ENCODE measurements at places on chromosomes 11 and 22. TPM values are rescaled to one million over a fixed set of nuclear protein-coding genes. Genes with fewer than 3 reads are reported as not detected.

GRCh38 chr11:44561275-44561805 is 4.1 kb upstream of the CD82 start:
- no peaks in the 10 kb centered on the region for H3K36me3 ChIP-seq
- H3K27me3 ChIP-seq, result no peaks in the 10 kb centered on the region
- no peak overlapping the region for H3K4me3 ChIP-seq
- no peak for DNase-seq
- peaks cover 29% of the 10 kb centered on the region for H3K4me1 ChIP-seq

The NAALAD2 gene
- 0.21 TPM for polyA plus RNA-seq

GRCh38 chr22:36368359-36368983 is 19.3 kb downstream of the MYH9 start:
- peak overlapping the region; percentile 72 for H3K27ac ChIP-seq
- H3K36me3 ChIP-seq, result no peaks in the 10 kb centered on the region
- peaks cover 72% of the 10 kb centered on the region for H3K4me1 ChIP-seq
- H3K4me3 ChIP-seq, result no peak overlapping the region

DNA sequence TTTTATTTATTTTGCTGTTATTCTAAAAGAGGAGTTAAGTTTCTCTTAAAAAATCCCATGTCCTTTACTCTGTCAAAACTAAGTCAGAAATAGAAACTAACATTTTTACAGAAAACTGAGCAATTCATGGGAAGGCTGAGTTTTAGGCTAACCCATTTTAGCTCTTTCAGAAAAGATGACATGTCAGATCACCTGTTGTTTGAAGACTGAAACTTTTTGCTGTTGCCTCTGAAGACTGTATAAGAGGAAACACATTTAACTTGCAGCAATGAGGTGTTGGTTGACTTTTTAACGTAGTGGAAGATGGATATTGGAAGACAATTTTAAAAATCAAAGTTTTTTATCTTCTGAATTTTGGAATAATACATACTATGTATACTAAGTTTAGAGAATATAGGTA is 115.4 kb downstream of the METTL15 start:
- DNase-seq, result no peak
- no peak overlapping the region for H3K27ac ChIP-seq
- H3K27me3 ChIP-seq, result no peaks in the 10 kb centered on the region
- H3K4me3 ChIP-seq, result no peak overlapping the region
- H3K4me1 ChIP-seq, result no peaks in the 10 kb centered on the region

The FSHB gene
- polyA plus RNA-seq, result not detected

DNA sequence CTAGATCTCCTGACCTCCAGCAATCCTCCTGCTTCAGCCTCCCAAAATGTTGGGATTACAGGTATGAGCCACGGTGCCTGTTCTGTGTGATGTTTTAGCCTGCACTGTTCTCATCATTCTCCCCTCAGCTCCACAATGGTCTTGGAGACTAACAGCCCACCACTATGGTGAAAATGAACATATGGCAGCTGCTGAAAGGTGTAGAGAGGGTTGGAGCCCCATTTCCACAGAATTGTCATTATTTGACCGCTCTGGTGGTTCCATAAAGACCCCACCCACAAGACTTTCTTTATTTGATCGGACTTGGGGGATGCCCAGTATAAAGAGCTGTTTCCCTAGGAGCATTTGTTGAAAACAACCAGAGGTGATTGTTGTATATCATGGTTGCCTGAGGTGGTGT is 67.9 kb upstream of the SEPTIN5 start:
- H3K27me3 ChIP-seq, result no peaks in the 10 kb centered on the region
- H3K4me1 ChIP-seq, result no peaks in the 10 kb centered on the region
- H3K36me3 ChIP-seq, result no peaks in the 10 kb centered on the region
- DNase-seq, result no peak
- H3K4me3 ChIP-seq, result no peak overlapping the region

DNA sequence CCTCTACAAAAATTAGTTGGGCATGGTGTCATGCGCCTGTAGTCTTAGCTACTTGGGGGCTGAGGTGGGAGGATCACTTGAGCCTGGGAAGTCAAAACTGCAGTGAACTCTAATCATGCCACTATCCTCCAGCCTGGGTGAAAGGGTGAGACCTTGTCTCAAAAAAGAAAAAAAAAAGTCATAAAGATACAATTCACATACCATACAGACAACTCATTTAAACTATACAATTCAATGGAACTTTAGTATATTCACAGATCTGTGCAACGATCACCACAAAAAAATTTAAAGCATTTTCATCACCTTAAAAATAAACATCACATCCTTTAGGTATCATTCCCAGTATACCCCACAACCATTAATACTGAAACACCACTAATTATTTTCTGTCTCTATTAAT is 201.2 kb downstream of the PGR start:
- H3K4me3 ChIP-seq, result no peak overlapping the region
- DNase-seq, result no peak
- no peak overlapping the region for H3K27ac ChIP-seq
- no peaks in the 10 kb centered on the region for H3K27me3 ChIP-seq
- no peaks in the 10 kb centered on the region for H3K4me1 ChIP-seq

The ALDH3B1 gene
- polyA plus RNA-seq, result 3.6 TPM

DNA sequence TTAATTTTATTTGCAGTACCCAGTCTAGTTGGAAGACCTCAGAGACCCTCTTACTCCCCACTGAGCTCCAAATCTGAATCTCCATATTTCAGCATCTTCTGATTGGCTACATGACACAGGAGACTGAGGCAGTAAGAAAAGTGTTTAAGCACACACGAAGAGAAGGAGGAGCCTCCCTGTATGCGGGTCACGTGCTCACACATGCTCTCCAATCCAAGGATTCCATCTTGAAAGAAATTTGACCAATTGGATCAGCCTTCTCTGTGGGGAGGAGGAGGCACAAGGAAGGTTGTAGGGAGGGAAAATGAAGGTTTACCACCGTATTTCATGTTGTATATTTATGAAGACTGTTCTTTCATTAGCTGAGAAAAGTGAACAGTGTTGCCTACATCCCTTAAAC is 1.2 kb downstream of the OR6T1 start:
- H3K27me3 ChIP-seq, result no peaks in the 10 kb centered on the region
- no peaks in the 10 kb centered on the region for H3K36me3 ChIP-seq
- no peaks in the 10 kb centered on the region for H3K4me1 ChIP-seq
- DNase-seq, result no peak

DNA sequence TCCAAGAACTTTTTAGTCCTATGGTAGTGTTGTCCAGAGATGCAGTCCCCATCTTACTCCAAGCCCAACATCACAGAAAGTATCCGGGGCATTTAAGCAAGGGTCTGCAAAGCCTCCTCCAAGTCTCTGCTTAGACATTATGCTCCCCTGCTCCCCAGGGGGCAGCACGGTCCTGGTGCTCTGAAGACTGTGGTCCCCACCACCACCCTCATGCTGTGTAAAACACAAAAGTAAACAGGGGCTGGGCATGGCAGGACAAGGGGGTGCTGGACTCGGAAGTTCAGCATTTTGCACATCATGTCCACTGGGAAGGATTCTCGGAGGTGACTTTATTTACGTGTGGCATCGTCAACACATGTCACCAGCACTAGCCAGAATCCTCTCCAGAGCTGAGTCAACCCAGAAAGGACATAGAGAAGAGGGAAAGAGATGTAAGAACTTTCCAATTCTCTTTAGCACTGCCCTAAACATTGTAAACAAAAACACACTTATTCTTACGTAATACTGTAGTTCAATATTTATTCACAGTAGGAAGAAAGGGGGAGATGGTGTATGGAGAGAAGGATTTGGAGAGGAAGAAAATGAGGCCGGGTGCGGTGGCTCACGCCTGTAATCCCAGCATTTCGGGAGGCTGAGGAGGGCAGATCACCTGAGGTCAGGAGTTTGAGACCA is 37.7 kb downstream of the TCIRG1 start:
- DNase-seq, result no peak
- peaks cover 27% of the 10 kb centered on the region for H3K4me1 ChIP-seq
- H3K27ac ChIP-seq, result no peak overlapping the region
- H3K4me3 ChIP-seq, result no peak overlapping the region
- H3K27me3 ChIP-seq, result no peaks in the 10 kb centered on the region

The CHST1 gene
- 0.81 TPM for polyA plus RNA-seq

The CDC45 gene
- polyA plus RNA-seq, result 0.43 TPM

The B4GALNT4 gene
- 0.15 TPM for polyA plus RNA-seq

GRCh38 chr11:36343436-36343835 is 47.3 kb downstream of the PRR5L start:
- no peaks in the 10 kb centered on the region for H3K4me1 ChIP-seq
- no peaks in the 10 kb centered on the region for H3K27me3 ChIP-seq
- H3K36me3 ChIP-seq, result no peaks in the 10 kb centered on the region
- no peak overlapping the region for H3K27ac ChIP-seq

DNA sequence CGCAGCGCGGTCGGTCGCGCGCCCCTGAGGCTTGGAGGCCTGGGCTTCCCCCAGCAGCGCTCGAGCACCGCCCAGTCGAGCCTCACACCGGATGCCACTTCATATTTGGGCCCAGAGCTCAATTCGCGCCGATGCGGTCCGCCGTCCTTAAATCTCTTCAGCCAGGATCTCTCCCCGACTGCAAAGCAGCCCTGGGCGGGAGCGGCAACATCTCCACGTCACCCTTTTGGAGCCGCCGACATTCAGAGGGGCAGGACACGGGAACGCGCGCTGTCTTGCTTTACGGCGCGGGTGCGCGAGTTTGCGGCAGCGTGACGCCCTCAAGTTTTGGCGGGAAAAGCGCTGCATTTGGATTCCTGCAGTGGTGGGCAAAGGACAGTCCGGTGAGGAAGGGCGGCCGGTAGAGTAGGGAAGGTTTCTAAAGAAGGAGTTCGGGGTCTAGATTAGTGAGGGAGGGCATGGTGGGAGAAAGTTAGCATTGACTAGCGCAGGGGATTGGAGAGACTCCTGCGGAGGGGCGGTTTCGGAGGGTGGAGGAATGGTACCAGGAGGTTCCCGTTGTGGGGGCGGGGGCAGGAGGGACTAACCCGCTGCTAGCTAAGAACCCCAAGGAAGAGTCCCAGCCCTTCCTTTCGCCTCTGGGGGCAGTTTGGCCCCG is 796 bp downstream of the CHEK1 start:
- H3K4me3 ChIP-seq, result peak overlapping the region; percentile 75
- DNase-seq, result peak; percentile 93
- H3K27me3 ChIP-seq, result no peaks in the 10 kb centered on the region

The C22orf42 gene
- polyA plus RNA-seq, result not detected

DNA sequence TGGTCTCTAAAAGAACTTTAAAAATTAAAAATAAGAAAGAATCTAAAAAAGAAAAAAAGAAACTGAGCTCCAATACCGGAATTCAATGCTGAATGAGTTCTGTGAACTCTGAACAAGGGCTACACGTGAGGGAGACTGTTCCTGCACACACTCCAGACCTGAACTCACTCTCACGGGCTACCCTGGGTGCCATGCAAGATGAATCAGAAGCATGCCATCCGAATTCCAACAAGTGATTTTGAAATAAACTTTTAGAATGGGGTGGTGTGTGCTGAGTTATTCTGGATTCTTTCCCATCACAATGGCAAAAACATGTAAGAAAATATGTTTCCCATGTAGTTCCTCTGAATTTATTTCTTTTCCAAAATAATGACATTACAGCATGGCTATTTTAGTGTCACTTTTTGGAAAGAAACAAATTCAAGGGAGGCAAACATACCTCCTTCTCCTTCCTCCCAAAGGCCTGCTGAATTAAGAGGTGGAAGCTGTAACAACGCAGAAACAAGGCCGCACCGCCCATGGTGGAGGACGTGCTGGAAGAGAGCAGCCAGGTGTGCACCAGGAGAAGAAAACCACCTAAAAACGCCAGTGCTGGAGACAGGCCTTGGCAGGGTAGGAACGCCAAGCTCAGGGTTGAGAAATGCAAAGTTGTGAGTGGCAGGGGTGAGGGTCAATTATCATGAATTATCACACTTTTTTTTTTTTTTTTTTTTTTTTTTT is 63.2 kb upstream of the ARFGAP3 start:
- H3K27me3 ChIP-seq, result no peaks in the 10 kb centered on the region
- no peak overlapping the region for H3K27ac ChIP-seq
- DNase-seq, result no peak
- H3K36me3 ChIP-seq, result no peaks in the 10 kb centered on the region

DNA sequence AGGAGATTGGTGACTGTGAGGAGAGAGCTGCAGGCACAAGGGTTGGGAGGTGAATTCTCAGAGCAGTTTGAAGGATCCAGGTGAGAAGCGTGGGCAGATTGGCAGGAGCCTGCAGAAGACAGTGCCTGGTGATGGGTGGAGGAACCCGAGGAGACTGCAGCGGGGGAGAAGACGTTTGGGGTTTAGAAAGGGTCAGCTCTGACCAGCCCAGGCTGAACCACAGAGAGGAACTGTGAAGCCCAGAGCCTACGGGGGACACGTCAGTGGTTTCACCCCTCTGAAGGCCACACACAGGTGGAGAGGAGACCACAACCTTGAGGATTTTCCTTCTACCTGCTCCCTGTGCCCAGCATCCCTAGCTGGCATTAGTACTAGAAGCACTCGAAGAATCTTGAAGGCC is 154.8 kb upstream of the TBCEL start:
- no peaks in the 10 kb centered on the region for H3K4me1 ChIP-seq
- no peak overlapping the region for H3K27ac ChIP-seq
- no peak overlapping the region for H3K4me3 ChIP-seq
- H3K36me3 ChIP-seq, result no peaks in the 10 kb centered on the region
- H3K27me3 ChIP-seq, result no peaks in the 10 kb centered on the region
- DNase-seq, result no peak

DNA sequence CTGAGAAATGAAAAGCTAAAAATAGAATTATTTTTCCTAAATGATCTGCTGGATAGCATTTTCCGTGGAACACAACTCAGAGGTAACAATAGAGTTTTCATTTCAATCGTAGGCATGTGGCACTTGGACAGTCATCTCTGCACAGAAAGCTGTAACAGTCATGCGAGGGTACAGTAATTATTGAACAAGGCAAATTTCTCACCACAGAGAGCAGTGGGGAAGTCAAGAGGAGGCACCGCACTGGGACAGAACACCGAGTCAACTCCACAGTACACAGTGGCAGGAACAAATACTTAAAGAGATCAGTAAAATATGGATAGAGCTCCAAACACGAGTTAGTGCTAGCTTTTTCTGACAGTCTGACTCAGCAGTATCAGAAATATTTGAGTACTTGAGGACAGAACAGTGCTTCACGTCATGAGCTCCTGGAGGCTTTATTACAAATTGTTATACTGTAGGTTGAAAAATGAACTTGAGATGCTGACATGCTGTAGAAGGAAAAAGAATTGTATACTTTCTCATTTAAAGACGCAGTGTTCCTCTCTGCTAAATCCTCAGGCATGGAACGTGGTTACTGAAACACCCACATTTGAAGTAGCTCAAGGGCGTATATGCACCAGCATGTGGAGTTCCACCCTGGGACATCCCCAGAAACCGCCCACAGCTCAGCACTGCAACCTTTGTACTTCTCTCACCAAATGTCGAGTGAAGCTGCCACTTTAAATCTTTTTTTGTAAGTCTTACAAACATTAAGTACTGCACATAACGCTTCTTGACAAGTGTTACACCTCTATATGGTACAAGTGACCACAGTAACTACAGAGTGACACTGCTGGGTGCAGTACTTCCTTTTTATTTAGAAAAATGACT is 27.4 kb upstream of the YPEL1 start:
- no peaks in the 10 kb centered on the region for H3K4me1 ChIP-seq
- no peaks in the 10 kb centered on the region for H3K27me3 ChIP-seq
- peaks cover 23% of the 10 kb centered on the region for H3K36me3 ChIP-seq
